ENCODE measurements at places on chromosomes 13 and 19. TPM values are rescaled to one million over a fixed set of nuclear protein-coding genes. Genes with fewer than 3 reads are reported as not detected.

The SLC25A41 gene
- total RNA-seq = not detected

The CEACAM3 gene
- total RNA-seq = not detected

The NCCRP1 gene
- total RNA-seq = not detected

The NALCN gene
- 11.6 TPM for total RNA-seq

The RYR1 gene
- under 0.01 TPM for total RNA-seq

The ZBTB32 gene
- not detected for total RNA-seq

The KLHL1 gene
- not detected for total RNA-seq

The CPAMD8 gene
- 0.43 TPM for total RNA-seq

The TMEM86B gene
- total RNA-seq = 1.1 TPM

The RDH8 gene
- total RNA-seq = not detected

The HIF3A gene
- 0.14 TPM for total RNA-seq

The PET100 gene
- total RNA-seq = 39.3 TPM

The WDR87 gene
- not detected for total RNA-seq

The FREM2 gene
- total RNA-seq = under 0.01 TPM

The TSKS gene
- 1.6 TPM for total RNA-seq

The ACOD1 gene
- total RNA-seq = not detected

The GPC5 gene
- total RNA-seq = 1.0 TPM

The CEACAM7 gene
- total RNA-seq = not detected
